ENCODE measurements at places on chromosomes 7 and 10. TPM values are rescaled to one million over a fixed set of nuclear protein-coding genes. Genes with fewer than 3 reads are reported as not detected.

GRCh38 chr7:120052884-120053382 lies 220.0 kb upstream of the KCND2 start:
- peaks cover 10% of the 10 kb centered on the region for H3K4me1 ChIP-seq
- H3K4me3 ChIP-seq, result no peak overlapping the region
- peak; percentile 76 for DNase-seq
- H3K27ac ChIP-seq, result no peak overlapping the region
- no peaks in the 10 kb centered on the region for H3K36me3 ChIP-seq

- peaks cover 4% of the 10 kb centered on the region for H3K4me1 ChIP-seq
- H3K4me3 ChIP-seq, result no peak overlapping the region
- H3K27me3 ChIP-seq, result no peaks in the 10 kb centered on the region
- DNase-seq, result no peak
Measured at GRCh38 chr7:157848508-157849340, 511.9 kb downstream of the DNAJB6 start.

DNA sequence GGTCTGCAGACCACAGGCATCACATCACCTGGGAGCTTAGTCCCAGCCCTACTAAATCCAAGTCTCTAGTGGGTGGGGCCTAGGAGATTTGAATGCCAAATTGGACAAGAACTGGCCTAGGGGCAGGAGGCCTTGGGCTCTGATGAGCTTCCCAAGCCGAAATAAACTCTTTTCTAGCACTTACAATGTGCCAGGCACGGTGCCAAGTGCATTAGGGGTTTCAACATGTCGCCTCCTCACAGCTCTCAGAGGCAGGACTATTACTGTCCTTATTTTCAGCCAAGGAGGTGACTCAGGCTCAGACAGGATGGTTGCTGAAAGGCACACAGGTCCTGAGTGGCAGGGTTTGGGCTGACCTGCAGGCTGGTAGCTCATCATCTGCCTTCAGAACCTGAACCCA lies 9.2 kb upstream of the CPA1 start:
- no peaks in the 10 kb centered on the region for H3K27me3 ChIP-seq
- peak; percentile 65 for DNase-seq
- no peak overlapping the region for H3K4me3 ChIP-seq
- H3K4me1 ChIP-seq, result peaks cover 36% of the 10 kb centered on the region

Gene FAM180A
- 1.7 TPM for total RNA-seq

Gene HYAL4
- not detected for total RNA-seq
